ENCODE measurements at places on chromosomes 5 and 9.

- DNase-seq = no peak
These were observed 56.2 kb upstream of the TNFSF15 start for GRCh38 chr9:114861922-114862605.

DNA sequence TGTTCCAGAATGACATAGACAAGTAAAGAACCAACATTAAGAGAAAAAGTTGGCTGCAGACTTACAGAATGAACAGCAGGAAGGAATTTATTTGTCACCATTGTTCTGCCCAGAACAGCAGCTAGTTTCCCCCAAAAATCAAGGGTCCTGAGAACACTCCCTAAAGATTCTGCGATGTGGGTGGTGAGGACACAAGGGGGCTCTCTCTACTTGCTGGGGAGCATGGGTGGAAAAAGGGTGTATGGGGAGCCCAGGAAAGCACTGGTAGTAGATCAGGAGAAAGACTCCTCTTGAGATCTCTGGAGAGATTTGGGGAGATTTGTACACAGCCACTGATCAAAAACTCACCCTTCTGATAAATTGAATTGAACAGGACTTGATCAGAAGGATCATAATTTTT lies 316.5 kb downstream of the KCTD16 start:
- no peak for DNase-seq

- no peak for DNase-seq
These were observed 11.1 kb downstream of the CCNH start for GRCh38 chr5:87401626-87402025.

- no peak for DNase-seq
These were observed 203.1 kb upstream of the PPP1R2B start for GRCh38 chr5:156647034-156647451.

GRCh38 chr5:58675341-58675740 lies 92.5 kb downstream of the RAB3C start:
- peak; percentile 33 for DNase-seq

DNA sequence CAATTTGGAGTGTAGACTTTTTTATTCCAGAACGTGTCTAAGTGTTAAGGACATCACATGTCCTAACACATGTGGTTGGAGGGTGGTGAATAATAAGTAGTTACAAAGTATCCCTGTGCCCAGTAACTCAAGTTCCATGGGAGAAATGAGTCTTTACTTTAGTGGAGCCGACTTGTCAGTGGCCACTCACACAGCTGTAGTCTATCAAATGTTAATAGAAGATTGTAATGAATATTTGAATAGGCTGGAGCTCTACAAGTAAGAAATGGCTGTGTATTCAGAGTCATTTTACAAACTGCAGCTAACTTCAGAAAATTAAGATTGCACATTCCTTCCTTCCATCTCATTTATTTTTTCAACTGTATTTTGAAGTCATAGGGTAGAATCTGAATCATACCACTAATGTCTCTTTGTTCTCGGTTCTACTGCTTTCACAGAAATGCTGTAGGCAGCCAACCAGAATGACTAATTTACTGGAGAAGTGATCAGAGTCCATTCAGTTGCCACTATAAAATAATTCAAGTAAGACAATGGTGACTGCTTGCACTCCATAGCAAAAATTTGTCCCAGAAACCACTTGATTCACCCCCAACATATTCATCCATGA lies 394.8 kb downstream of the NR2F1-AS1 start:
- no peak for DNase-seq

- no peak for DNase-seq
These were observed 97.2 kb upstream of the DNAH5 start for GRCh38 chr5:14041528-14042192.

DNA sequence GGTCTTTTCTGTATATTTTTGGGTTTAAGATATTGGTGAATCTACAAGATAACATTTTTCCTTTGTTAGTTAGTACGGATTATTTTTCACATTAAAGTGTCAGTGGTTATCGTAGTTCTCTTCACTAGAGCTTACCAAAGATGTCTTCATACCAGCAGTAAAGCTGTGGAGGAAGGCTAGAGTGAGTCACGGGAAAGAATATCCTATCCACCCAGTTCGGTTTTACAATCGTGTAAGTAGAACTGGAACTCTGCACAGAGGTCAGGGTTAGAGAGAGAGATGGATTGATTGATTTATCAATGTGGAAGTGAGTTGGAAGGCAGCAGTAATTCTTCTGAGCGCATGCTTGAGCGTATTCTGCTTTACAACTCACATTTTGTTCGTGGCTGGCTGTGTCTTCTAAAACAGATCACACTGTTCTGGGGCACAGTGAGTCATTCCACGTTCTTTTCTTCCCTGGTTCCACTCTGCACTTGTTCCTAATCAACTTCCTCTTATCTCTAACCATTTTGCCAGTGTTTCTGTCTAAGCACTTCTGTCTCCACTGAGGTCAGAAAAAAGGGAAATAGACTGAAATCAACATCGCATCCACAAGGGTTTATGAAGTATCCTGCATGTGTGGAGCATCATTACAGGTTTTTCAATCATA lies 86.5 kb upstream of the ARRDC3 start:
- DNase-seq = peak; percentile 49

- DNase-seq = no peak
These were observed 25.1 kb downstream of the CEMIP2 start for GRCh38 chr9:71743217-71743705.

GRCh38 chr5:73450672-73451223 lies 2.2 kb upstream of the FOXD1 start:
- no peak for DNase-seq

DNA sequence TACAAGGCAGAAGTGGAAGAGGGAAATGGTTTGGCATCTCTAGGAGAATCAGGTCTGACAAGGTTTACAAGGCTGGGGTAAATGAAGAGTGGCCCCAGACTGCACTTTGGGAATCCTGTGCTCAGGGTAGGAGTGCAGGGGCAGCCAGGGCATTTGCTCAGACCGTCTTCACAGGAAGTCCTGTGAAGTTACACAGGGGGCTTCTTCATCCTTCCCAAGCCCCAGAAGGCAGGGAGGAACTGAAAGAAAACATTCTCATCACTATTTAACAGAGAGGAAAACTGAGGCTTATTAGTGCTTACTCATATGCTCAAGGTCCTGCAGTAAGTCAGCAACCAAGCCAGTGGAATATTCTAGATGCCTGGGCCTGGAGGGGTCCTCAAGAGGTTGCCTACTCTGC lies 80.7 kb downstream of the NRG2 start:
- no peak for DNase-seq

GRCh38 chr9:2236850-2237249 lies 221.7 kb downstream of the SMARCA2 start:
- DNase-seq = no peak

All from Ammon's horn (tissue), 1 donor.